ENCODE measurements at places on chromosomes 2 and 18. TPM values are rescaled to one million over a fixed set of nuclear protein-coding genes. Genes with fewer than 3 reads are reported as not detected.

DNA sequence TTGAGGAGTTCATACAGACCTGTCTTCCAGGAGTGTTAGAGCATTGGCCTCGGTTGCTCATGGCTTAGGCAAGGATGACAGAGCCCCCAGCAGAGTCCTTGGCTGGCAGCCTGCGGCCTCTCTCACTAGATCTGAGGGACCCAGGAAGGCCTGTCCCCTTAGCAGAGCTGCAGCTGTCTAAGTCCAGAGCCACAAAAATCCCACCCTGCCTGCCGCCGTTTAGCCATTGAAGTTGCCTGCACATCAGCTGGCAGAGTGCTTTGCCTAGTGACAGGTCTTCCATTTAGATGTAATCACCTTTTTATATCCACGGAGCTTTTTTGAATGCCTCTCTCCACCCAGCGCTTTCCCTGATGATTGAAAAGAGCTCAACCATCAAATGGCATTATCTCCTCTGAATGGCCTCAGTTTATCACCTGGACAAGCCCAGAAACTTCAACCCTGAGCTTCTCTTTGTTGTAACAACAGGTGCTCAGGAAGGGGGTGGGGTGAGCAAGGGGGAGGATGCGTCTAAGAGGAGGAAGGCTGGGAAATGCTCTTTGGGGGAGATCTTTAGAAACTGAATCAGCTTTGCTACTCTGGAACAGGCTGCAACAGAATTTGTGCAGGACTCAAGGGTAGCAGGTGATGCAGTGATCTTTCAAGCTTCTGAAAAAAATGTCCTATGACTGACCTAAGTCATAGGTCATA is 71.9 kb downstream of the TNP1 start:
- DNase-seq, result no peak

DNA sequence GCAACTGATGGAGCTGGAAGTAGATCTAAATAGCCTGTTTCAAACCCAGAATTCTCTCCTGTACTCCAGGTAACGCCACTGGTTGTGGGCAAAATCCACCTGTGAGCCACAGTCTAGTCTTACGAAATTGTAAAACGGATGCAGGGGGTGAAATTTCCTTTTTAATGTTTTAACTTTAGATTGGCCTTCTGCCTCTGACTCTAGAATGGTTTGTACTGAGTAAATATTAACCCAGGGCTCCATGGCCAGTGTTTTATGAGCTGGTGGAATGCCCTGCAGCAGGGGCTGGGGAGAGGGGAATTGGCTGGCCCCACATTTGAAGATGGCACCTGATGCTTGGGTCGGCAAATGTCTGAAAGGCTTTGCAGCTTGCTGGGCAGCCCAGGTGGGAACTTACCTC is 156.6 kb downstream of the MYCN start:
- no peak for DNase-seq

The FECH gene
- 15.5 TPM for total RNA-seq

- DNase-seq, result peak; percentile 81
Observed at GRCh38 chr2:113755835-113756354, 547 bp downstream of the SLC35F5 start.

GRCh38 chr2:88656690-88657089 is 29.4 kb upstream of the EIF2AK3 start:
- peak; percentile 82 for DNase-seq

The NDUFAF7 gene
- 13.3 TPM for total RNA-seq

The CCBE1 gene
- total RNA-seq, result 2.1 TPM
